ENCODE measurements at places on chromosomes 11 and 22.

DNA sequence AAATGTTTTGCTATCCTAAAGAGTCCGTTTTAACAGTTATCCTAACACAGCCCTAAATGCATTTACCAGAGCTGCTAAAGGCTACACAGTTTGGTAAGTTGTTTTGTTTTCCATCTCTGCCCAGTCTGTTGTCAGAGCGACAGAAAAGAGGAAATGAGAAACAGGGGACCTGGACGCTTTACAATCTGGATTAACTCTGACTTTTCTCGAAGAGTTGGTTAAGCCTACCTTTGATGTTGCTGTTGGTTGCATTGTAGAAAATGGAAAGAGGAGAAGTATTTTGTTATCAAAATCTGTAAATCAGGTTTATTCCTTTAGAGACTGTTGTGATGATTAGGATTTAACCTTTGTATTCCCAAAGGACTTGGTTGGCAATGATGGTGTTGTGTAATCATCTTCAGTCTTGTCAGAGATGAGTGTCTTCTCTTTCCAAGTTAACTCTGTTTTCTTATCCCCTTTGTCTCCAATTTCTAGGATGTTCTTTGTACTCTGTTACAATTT, 481 bp downstream of the ANGPTL5 start:
- no peak for DNase-seq

DNA sequence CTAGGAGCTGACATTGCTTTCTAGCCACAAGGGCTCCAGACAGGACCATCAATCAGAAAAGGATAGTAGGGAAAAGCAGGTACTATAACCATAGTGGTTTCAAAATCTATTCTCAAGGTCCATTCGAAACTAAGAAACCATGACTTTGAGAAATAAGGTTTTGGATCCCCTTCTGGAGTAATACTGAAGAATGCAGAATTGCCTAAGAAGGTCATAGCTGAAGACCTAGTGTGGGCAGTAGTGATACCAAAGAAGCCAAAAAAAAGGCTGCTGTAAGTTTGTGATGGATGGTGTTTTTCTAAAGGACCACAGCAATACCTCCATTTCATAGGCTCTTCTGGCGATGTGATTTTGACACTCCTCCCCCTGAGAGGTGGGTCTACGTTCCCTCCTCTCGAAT, 163.1 kb downstream of the MAML2 start:
- DNase-seq: no peak

- no peak for DNase-seq
Observed at GRCh38 chr11:65586676-65587075, 8.9 kb downstream of the KCNK7 start.

DNA sequence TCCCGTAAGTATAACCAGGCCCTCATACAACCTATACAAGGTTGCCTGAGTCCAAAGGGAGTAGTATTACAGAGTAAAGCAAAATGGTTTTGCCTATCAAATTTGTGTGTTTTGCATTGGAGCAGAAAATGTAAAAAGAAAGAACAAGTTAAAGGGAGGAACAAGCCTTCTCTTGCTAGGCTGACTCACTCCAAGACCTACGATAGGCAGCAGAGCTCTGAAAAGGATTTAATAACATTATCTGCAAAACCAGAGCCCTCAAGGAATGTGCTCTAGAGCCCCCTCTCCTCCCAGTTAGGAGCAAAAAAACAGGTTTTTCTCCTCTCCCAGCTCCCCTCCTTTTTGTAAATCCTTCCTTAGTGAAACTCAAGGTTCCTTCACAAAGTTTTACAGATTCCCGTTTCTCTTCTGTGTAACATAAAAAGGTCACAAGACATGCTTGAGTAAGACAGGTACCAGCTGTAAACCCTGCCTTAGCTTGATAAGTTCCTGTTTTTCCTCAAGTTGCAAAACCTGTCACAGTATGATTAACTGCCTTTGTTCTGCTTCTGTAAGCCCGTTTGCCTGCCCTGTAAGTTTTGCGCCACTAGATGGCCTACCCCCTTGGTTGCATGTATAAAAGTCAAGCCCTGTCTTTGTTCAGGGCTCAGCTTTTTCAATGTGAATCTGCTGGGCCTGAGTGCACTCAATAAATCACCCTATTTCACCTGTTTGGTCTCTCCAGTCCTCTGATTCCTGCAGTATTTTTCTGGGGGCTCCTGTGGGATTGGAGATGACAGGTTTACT, 498.2 kb downstream of the KCNA4 start:
- DNase-seq: no peak

DNA sequence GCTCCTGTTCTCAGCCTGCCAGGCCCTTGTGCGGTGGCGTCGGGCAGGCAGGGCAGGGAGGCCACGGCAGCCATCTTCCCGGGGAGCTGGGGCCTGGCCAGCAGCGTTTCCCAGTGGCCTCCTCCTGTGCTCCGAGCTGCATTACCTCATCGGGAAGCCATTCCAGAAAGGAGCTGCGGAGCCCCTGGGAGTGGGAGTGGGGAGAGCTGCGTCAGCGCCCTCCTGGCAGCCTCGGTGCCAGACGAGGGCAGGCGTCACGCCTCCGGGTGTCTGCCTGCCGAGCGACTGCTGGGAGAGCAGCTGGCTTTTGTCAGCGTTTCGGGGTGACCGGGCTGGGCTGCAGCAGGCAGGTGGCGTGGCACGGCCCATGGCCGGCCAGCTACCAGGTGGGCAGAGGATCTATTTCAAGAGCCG, 30.9 kb upstream of the WNT7B start:
- DNase-seq: no peak

- DNase-seq: no peak
Observed at GRCh38 chr11:95768521-95768920, 21.1 kb downstream of the FAM76B start.

DNA sequence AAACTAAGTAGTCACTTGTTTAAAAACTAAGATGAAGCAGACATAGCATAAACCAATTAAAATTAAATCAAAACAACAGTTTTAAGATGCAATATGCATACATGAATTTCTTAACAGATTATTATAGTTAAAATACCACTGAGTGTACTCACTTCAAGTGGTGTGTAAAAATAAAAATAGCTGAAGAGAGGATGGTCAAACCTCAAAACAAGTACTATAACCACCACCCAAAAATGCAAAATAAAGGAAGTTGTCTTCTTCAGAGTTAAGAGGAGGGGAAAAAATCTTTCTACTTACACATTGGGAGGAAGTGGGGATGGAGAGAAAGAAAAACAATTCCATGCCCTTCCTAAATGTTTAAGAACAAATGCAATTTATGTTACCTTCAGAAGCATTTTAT, 31.9 kb downstream of the RRAS2 start:
- no peak for DNase-seq

DNA sequence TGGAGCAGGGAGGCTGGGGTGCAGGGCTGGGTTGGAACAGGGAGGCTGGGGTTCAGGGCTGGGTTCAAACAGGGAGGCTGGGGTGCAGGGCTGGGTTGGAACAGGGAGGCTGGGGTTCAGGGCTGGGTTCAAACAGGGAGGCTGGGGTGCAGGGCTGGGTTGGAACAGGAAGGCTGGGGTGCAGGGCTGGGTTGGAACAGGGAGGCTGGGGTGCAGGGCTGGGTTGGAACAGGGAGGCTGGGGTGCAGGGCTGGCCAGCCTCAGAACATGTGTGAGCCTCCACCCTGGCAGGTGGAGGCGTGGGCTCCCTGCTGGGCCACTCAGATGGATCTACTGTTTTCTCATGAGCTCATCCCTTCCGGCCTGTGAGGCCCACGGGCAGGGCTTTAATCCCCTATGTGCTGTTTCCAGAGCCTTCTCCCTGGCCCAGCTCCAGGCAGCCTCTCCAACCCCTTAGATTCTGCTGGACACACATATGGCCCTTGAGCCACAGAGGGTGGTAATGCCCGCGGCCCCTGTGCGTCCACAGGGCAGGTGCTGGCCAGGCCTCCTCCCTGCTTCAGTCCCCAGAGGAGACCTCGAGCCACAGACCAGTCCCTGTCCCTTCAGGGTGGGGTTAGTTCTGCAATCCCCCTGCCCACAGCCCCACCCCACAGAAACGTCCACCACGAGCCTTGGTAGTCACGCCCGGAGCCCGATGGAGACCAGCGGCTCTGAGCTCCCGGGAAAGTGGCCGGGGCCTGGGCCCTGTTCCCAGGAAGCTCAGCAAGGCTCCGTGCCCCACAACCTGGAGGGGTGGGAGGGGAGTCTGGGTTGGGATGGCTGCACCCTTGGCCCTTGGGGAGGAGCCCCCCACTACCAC, 197.9 kb downstream of the BRD1 start:
- no peak for DNase-seq

- no peak for DNase-seq
Observed at GRCh38 chr11:79155237-79155636, 285.6 kb downstream of the TENM4 start.

DNA sequence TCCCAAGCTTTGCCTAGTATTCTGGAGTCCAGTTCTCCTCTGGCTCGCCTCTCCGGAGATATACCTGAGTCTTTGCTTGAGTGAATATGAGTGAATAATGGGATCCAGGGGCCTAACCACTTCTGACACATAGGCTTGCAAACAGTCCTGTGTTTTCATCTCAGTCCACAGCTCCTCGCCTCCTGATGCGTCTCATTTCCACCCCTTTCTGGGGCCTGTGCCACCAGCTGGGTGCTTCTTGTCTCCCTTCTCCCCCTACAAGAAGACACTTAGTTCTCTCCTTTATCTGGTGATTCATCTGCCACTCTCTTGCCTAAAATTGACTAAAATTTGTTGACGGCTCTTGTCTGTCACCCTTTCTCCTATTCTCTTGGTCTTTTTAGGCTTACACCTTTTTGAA, 44.6 kb downstream of the SFI1 start:
- DNase-seq: no peak

DNA sequence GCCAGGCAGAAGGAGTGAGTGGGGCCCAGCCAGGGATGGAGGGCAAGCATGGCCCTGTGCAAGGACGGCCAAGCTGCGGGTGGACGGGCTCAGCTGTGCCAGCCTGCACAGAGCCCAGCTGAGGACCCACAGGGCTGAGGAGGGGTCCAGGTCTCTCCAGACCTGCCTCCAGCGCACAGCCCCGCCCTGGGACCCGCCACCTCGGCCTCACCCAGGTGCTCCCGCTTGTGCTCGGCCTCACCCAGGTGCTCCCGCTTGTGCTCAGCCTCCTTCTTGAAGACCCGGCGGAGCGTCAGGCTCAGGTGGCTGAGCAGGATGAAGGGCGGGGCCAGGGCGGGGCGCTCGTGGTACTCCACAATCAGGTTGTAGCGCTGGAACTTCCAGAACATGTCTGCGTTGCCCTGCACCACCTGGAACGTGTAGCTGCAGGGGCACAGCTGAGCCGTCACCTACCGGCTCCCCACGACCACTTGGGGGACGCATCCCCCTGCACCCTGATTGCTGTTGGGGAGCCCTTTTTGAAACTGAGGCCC, 6.4 kb downstream of the TSSC4 start:
- no peak for DNase-seq

DNA sequence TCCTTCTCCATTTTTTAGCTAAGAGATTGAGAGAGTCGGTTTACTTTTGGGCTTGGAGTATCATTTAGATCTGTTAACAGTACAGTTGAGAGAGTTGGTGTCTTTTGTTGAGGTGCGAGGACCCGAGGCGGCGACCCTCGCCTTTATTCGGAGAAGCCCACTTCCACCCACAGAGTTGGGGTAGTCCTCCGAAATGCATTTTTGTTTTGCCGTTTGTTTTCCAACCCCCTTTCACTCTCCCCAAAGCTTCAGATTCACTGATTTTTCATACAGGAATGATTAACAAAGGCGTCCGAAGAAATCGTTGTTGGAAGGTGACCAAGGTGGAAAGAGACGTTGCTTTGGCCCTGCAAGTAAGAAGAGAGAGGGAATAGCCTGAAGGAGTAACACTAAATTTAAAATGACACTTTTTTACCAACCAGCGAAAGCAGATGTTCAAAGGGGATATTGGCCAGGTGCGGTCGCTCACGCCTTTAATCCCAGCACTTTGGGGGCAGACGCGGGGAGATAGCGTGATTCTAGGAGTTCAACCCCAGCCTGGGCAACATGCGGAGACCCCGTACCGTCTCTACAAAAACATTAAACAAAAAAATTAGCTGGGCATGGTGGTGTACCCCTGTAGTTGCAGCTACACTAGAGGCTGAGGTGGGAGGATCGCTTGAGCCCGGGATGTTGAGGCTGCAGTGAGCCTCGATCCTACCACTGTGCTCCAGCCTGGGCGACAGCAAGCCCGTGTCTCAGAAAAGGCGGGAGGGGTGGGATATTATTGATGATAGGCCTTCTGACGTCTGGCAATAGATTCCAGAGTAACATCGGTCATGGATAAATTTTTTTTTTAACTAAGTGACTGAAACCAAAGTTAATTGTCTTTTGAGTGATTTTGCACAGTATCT, 899 bp upstream of the RAB30 start:
- no peak for DNase-seq

- no peak for DNase-seq
Observed at GRCh38 chr22:31537019-31537535, 40.7 kb downstream of the SFI1 start.

DNA sequence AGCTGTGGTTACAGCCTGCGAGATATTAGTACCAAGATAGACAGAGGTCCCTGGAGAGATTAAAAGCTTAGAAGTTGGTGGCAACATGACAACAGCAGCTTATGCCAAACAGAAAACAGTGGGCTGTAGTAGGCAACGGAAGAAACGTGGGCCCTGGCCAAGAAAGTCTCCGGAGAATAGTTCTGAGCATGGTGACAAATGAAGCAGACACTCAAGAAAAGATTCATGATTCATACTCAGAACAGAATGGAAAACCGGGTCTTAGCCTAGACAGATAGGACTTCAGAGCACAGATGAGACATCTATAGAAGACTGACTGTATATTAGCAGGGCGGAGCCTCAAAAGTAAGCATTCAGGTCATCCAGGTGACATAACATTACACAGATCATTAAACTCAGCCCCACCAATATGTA, 727.4 kb downstream of the ETS1 start:
- DNase-seq: no peak

- DNase-seq: no peak
Observed at GRCh38 chr11:122617297-122617696, 38.2 kb upstream of the UBASH3B start.

GRCh38 chr11:27473017-27473406, 422 bp upstream of the LGR4 start:
- DNase-seq: no peak

- no peak for DNase-seq
Observed at GRCh38 chr11:72070491-72070890, 9.9 kb downstream of the NUMA1 start.

- DNase-seq: no peak
Observed at GRCh38 chr11:93569496-93569895, 26.3 kb upstream of the SMCO4 start.

DNA sequence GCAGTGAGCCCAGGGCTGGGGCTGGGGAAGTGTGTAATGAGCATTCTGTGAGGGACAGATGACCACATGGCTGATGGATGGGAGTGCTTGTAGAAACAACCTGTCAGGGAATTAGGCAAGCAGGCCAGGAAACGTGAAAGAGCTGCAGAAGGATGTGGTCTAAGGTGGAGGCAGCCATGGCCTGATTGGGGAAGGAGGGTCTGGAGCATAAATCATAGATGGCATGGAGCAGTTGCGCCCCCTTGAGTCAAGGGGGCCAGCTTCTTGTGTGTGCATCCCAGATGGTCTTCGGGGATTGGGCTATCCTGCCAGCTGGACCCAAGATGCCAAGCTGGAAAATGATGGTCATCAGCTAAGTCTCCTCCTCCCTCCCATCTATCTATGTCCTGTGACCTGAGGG, 119.4 kb upstream of the CLPB start:
- DNase-seq: no peak
